ENCODE measurements at places on chromosomes 16 and 17.

DNA sequence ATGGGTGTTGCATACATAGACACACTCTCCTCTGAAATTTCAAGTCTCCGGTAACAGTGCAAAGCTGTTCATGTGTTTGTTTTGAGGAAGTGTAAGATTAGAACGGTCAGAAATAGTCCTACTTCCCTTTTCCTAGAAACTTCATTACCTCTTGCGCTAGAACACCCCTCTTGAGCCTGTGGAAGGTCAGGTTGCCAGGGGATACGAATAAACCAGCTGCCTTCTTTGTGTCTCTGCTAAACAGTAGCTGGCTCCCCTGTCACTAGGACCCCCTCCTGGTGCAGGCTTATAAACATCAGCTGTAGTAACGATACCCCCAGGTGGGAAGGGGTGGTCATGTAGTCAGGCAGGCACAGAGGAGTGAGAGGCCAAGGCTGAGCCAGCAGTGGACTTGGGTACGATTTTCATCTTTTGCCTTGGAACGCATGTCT, 113.4 kb upstream of the RCVRN start:
- DNase-seq, result no peak

- DNase-seq, result no peak
Measured at GRCh38 chr17:27840688-27841087, 40.4 kb upstream of the NOS2 start.

- DNase-seq, result no peak
Measured at GRCh38 chr16:2692948-2693651, 10.8 kb downstream of the KCTD5 start.

- no peak for DNase-seq
Measured at GRCh38 chr17:18185391-18185790, 1.8 kb downstream of the ALKBH5 start.

- no peak for DNase-seq
Measured at GRCh38 chr17:44733753-44734152, 25.0 kb upstream of the ADAM11 start.

DNA sequence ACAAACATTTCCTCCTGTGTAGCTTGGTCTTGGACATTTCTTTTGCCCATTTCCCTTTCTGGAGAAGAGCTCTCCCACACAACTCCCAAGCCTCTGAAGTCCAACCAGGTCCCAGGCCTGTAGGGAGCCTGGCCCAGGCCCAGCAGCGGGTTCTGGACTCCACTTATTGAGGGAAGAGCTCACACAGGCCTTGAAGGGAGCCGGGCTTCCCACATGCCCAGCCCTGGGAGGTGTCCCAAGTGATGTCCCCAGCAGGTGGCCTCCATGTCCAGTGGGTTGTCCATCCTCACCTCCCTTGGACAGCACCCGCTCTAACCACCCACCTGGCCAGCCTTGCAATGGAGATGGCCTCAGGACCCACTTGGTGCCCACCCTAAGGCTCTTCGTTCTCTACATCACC, 5.9 kb upstream of the EPX start:
- DNase-seq, result no peak

GRCh38 chr17:75635610-75636202, 2.5 kb downstream of the SMIM5 start:
- no peak for DNase-seq

- DNase-seq, result no peak
Measured at GRCh38 chr17:11486101-11486867, 112.0 kb upstream of the DNAH9 start.

- no peak for DNase-seq
Measured at GRCh38 chr16:50166511-50167500, 13.7 kb downstream of the TENT4B start.

- no peak for DNase-seq
Measured at GRCh38 chr17:45965812-45966211, 33.2 kb upstream of the STH start.

DNA sequence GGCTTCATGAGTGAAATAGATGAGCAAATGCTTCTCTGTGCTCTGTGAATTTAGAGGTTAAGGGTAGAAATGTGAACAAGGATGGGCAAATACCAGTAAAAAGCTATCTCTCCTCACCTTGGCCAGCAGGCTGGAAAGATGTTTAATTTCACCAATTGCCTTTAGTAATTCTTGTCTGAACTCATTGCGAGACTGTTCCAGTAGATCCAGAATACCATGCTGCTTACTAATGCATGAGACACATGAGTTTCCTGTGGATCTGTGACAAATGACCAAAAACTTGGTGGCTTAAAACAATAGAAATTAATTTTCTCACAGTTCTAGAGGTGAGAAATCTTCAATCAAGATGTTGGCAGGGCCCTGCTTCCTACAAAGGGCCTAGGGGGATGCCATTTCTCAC, 9.3 kb upstream of the ZNF624 start:
- DNase-seq, result no peak

- no peak for DNase-seq
Measured at GRCh38 chr17:63840591-63841349, 1.7 kb downstream of the SMARCD2 start.

GRCh38 chr17:59002126-59002525, 104.6 kb downstream of the TRIM37 start:
- no peak for DNase-seq

GRCh38 chr17:27540318-27541101, 84.3 kb downstream of the KSR1 start:
- no peak for DNase-seq

DNA sequence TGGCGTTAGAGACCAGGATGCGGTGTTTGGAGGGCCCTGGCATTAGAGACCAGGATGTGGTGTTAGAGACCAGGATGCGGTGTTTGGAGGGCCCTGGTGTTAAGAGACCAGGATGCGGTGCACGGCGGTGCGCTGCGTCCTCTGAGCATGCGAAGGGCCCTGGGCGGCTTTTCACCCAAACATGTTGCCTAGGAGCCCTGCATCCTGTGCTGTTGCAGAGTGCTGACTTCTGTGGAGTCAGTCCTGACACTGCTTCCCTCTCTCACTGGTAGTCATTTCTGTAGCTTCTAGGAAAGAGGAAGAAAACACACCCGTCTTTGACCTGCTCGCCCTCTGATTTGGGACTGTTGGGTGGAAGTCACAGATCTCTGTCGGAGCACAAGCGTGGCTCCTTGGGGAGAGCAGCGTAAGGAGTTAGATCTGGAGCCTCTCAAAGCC, 141.2 kb downstream of the LAT start:
- DNase-seq, result no peak

GRCh38 chr17:42853597-42853967, 2.6 kb downstream of the AOC3 start:
- no peak for DNase-seq

DNA sequence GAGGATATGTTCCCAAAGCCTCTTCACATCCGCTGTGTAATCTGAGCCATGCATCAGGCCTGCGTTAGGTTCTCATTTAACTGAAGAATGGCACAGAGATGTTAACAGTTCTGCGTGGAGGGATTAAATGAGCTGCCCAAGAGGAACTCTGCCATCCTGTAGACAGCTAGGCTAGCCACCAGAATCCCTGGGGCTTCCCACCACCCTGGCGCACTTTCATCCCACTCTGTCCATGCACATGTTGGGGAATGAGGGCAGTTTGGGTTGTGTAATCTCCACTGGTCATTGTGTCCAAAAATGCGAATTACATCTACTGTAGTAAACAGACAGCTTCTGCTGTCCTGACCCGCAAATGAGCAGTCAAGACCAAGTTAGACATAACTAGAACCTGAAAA, 1.0 kb upstream of the GLG1 start:
- no peak for DNase-seq

- DNase-seq, result no peak
Measured at GRCh38 chr16:49972961-49973360, 52.1 kb upstream of the CNEP1R1 start.

GRCh38 chr16:11740567-11740966, 2.1 kb downstream of the TXNDC11 start:
- DNase-seq, result no peak

GRCh38 chr17:43092901-43093300, 32.3 kb downstream of the BRCA1 start:
- no peak for DNase-seq

DNA sequence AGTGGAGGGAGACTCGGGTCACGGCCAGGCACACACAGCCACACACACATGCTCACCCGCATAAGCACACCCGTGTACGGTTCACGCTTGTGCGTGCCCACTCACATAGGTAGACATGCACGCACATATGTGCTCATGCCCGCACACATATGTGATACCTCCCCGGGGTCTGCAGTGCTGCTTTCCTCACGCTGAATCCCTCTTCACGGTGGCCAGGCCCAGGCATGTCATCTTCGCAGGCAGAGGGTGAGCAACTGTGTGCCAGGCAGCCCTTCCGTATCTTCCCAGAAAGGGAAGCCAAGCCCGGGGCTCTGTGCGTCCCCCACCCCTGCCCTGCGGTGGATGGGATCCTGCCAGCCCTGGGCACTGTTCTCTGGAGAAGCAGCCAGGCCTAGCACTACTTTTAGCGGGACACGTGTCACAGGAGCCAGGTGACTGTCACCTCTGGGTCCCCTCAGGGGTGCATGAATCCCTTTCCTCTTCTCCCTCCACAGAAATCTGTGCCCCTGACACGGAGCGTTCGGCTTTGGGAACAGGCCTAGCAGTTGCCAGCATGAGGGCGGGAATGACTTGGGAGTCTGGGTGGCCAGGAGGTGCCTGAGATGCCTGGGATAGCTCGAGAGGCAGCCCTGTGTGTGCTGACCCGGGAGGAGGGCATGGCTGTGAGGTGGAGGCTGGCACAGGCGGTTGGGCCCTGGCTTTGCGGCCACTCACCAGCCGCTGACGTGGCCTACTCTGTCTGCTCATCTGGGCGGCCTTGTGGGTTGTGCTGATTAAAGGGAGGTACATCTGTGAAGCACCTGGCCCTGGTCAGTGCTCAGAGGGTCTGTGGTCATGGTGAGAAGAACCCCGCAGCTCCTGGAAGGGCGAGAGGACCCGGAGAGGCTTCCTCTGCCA, 47.5 kb downstream of the BAIAP2 start:
- no peak for DNase-seq

GRCh38 chr16:19113577-19114358, at the start of gene ITPRIPL2:
ITPRIPL2 (plus strand) TSS chr16:19113964; CDS start chr16:19114462, 498 bp downstream.
- DNase-seq, result no peak

- DNase-seq, result no peak
Measured at GRCh38 chr17:7425316-7425715, at the start of gene SPEM2. SPEM2 (plus strand) TSS chr17:7425616; CDS start chr17:7425689, 73 bp downstream.

GRCh38 chr17:2410951-2411350, 10.1 kb upstream of the MNT start:
- no peak for DNase-seq

GRCh38 chr16:76926595-76926994, 264.4 kb upstream of the MON1B start:
- DNase-seq, result no peak

DNA sequence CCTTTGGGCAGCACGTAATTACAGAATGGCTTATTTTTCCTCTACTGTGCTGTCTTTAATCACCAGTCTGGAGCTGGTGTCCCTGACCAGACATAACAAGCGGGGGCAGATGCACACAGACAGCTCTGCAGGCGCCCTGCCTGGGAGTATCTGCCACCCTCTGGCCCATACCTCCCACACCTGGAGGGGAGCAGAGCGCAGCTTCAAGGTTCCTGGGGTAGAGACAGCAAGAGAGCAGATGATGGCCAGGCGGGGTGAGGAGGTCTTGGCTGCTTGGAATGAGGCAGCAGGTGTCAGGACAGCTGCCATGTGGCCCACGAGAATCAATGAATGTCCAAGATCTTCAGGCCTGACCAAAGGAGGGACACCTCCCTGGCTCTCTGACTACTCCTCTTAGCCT, 23.8 kb downstream of the TMEM94 start:
- DNase-seq, result no peak

GRCh38 chr17:64491034-64491860, 5.6 kb downstream of the POLG2 start:
- DNase-seq, result peak; percentile 53

GRCh38 chr16:30066761-30067583, 1.4 kb downstream of the ALDOA start:
- DNase-seq, result no peak

- DNase-seq, result no peak
Measured at GRCh38 chr16:80954985-80955384, 51.7 kb downstream of the CMC2 start.

DNA sequence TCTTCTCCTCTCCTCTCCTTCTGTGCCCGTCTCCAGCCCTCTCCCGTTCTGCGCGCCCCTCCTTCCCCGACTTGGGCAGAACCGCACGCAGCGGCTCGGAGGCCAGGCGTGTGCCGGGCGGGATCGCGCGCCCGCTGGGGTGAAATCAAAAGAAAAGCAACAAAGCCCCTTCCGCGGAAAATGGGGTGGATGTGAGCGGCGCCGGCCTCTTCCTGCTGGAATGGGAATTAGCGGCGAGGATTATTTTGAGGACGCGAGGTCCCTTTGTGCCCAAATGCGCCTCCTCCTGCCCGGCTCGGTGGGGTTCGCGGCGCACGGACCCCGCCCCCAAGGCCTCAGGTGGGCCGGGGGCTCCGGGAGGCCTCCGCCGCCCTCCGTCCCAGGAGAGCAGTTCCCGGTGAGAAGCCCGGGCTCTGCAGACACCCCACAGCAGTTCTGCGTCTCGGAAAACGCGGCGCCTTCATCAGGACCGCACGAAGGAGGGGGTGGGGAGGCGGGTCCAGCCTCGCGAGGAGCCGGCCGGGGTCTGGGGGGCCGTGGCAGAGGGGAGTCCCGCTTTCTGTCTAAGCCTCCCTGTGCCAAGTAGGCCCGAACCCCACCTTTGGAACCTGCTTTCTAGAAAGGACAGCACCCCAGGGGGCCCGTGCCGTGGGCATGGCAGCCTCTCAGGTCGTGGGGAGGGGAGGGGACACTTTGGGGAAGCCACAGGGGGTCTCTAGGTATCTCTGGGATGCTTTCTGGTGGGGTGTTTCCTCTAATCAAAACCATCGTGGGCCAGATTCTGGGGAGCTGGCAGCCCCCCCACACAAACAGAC, 91.0 kb upstream of the CBX4 start:
- DNase-seq, result no peak

GRCh38 chr17:44902135-44902760, 3.0 kb upstream of the EFTUD2 start:
- DNase-seq, result no peak

DNA sequence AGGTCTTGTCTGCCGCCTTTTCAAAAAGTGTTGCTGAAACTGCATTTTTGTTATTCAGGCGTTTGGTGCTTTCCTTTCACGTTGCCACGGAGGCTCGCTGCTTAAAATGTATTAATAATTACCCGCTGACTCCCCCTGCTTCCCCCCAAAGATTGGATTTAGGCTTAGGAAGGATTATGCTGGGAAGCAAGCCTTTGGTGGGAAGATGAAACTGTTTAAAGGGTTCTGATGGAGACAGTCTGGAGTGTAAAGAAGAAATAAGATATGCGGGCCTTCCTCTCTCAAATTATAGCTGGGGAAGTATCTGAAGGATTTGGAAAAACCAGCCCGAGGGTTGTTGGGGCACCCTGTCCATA, 1.1 kb downstream of the KSR1 start:
- DNase-seq, result no peak

GRCh38 chr17:57782647-57783337, 37.7 kb upstream of the CCDC182 start:
- no peak for DNase-seq

DNA sequence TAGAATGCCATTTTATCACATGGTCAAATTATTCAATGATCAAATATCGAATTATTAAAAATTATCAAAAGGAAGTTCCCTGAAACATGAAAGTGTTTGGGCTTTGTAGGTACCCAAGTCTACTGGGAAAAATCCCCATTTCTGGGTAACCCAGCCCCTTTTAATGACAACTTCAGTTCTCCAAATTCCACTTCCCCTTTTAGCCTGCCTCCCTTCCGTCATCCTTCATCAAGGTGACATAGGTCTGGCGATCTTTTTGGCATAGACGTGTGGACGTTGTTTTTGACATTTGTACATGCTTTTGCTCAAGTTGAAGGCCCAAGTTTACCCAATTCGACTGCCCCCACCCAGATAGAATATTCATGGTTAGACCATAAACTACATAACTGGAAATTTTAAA, 660.9 kb downstream of the MAF start:
- no peak for DNase-seq
